Lung (tissue), 17 donors: ENCODE measurements at places on chromosomes 2 and 18.

DNA sequence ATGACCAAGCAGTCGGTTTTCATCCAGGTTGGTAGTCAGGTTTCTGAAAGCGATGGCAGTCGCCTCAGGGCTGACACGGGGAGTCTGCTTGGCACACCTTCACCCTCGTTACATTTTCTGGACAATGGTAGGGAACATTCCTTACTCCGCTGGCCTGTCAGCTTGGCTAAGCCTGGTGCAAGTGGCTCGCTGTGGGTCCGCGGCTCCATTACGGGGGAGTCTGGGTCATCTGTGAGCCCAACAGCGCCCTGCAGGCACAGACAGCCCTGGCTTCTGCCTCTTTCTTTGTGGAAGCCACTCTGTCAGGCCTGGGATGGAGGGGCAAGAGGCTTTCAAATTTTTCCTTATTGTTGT lies 95.6 kb downstream of the HDAC4 start:
- no peak for DNase-seq

- DNase-seq = no peak
Measured at GRCh38 chr2:65035351-65035943, 20.8 kb upstream of the CEP68 start.

GRCh38 chr2:9358846-9359245 lies 64.5 kb downstream of the ITGB1BP1 start:
- no peak for DNase-seq

GRCh38 chr2:170505631-170506275 lies 209.4 kb upstream of the SP5 start:
- peak; percentile 76 for DNase-seq

DNA sequence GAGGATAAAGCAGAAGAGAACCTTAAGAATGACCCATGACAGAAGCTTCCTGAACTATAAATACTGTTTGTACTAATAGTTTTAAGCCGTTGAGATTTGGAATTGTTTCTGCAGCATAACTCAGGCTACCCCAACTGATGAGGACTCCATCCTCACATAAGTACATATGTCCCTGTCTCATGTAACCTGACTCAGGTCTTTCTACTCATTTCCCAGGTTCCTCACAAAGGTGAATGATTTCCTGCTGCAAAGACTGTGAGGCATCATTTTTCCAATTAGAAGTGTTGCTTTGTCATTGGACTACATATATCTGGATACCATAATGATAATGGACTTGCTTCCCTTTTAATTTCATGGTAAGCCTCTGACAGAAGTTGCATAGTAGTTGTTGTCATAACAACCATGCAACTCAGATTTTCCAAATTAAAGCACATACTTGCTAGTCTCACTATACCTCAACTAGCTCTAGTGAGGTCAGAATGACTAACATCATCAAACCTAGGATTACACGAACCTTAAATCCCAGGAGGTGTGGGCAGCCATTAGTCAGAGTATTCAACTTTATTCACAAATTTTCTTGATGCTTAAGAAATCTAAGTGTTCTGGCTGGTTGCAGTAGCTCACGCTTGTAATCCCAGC lies 38.0 kb upstream of the NEDD4L start:
- no peak for DNase-seq

DNA sequence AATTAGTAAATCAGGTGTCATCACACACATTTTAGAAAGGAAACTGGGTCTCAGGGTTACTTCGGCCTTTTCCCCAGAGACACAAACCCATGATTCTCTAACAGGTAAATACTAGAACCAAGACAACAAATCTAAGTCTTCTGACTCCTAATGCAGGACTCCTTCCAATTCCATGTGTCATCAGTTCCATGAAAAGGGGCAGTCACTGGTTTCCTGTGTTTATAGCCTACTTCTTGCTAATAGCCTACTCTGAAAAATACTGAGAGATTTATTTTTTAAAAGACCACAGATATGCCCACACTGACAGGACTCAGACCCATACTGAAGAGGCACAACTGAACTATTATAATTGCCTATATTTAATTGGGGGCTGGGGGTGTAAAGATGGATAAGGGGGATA lies 33.0 kb downstream of the RAB1A start:
- no peak for DNase-seq

- DNase-seq = no peak
Measured at GRCh38 chr2:45637440-45637839, 14.0 kb upstream of the PRKCE start.

GRCh38 chr2:156019341-156019740 lies 313.2 kb downstream of the NR4A2 start:
- no peak for DNase-seq

- no peak for DNase-seq
Measured at GRCh38 chr2:219384859-219385258, 2.9 kb downstream of the DNPEP start.

GRCh38 chr18:24601585-24601984 lies 141.1 kb downstream of the HRH4 start:
- DNase-seq = no peak

DNA sequence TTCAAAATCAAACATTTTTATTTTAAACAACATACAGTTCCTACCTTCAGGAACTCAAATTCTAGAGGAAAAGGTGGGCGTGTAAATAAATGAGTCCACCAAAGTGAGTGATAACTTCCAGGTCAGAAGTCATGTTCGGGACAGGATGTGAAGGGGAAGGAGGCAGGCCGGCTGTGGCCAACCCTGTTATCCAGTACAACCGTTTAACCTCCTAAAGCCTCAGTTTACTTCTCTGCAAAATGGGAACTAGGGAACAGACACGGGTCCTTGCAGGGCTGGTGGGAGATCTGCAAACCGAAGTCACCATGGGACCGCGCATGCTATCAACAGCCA lies 373 bp downstream of the EIPR1 start:
- DNase-seq = no peak

- peak; percentile 44 for DNase-seq
Measured at GRCh38 chr2:42224422-42225067, 55.4 kb downstream of the EML4 start.

DNA sequence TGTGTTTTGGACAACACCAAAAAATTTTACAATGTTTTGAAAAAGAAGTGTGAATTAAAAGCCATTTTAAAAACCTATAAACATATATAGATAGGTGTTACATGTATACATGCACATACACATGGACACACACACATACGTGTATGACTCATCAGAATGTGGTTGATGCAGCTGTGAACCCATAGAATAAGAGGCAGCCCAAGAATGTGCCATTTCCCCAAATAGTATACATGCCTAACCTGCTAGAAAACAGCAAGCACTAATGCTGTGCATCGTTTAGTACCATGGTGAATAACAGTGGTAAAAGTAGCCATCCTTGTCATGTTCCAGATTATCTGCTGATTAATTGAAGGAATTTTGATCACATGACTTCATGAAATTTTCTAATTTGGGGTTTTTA lies 149.0 kb downstream of the DSEL start:
- no peak for DNase-seq

- DNase-seq = no peak
Measured at GRCh38 chr2:45699032-45699658, 47.7 kb downstream of the PRKCE start.

DNA sequence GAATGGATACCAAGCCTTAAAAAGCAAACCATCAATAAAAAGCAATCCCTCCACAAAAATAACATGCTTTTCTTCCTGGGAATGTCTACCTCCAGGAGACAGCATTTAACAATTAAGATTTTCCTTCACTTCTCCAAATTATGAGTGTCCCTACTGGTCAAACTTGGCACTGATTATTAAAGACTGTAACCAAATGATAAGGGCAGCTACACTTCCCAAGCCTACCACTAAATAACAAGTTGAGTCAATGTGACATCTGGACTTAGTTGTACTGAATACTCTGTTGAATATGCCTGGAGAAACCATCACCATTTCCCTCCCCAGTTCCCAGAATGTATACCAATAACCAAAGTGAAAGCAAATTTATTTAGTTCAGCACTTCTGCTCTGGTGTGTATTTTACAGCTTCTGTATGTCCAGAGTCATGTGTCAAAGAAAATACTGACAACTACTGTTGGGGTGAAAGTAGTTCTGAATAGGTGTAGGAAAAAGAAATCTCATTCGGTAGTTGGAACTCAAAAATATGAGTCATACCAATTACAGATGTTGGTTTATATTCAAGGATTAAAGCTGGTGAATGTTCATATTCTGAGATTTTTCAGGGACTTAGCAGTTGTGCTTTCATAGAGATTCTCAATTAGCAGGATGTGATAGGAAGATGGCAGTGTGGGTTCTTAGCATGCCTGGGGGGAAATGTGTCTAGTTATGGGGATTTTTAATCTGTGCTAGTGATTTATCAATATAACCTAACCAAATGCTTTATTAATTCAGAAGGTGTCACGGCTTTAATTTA lies 1291.6 kb upstream of the GYPC start:
- no peak for DNase-seq

GRCh38 chr2:25374827-25375226 lies 33.1 kb upstream of the DNMT3A start:
- no peak for DNase-seq

DNA sequence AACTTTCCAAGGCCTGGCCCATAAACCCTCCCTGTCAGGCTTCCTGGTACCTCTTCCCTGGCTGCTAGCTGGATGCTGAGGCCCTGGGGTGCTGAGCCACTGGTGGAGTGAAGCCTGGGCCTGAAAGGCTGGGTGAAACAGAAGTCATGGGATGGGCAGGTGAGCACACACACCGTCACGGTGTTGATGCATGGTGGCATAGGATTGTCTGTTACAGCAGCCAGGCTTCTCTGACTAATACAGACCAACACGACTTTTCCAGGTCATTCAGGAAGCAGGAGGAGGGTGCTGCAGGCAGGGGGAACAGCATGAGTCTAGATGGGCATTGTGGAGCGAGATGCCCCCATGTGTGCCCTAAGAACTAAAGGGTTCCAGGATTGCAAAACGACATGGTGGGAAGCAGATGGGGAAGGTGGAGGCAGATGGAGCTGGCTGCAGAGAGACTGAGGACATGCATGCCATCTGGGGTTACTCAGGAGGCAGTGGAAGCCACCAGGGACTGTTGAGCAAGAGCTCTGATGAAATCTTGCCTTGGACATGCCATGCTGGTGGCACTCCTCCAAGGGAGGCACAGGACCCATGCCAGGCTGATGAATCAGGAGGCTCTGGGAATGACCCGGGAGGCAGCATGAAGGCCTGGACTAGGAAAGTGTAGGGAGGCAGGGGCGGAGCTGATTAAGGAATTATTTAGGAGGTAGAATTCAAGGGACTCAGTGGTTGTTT lies 480.9 kb downstream of the TSN start:
- DNase-seq = peak; percentile 3

DNA sequence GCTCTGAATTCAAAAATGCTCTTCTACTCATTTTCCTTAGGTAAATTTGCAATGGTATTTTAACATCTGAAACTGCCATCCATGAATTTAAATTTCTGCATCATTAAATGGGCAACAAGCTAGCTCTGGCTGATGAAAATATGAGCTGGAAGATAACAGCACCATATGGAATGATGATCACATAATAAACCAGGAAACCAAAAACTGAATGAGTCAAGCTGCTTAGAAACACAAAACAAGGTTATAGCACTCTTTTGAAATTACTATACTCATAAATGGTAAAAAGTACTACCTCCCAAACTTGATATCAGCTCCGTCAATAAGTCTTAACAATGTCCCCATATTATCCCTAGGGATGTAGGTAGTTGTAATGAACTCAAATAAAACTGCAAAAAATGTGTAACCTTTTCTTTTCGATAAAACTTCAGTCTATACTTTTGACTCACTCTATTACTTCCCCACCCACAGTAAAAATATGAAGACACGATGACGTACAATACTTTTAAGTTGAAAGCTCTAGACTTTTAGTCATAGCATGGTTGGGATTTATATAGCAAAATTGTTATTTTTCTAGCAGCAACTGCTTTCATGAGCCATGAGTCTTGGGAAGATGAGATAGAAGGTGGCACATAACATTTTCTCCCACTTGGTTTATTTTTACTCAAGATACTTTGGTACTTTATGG lies 396.7 kb downstream of the CDH2 start:
- DNase-seq = no peak

DNA sequence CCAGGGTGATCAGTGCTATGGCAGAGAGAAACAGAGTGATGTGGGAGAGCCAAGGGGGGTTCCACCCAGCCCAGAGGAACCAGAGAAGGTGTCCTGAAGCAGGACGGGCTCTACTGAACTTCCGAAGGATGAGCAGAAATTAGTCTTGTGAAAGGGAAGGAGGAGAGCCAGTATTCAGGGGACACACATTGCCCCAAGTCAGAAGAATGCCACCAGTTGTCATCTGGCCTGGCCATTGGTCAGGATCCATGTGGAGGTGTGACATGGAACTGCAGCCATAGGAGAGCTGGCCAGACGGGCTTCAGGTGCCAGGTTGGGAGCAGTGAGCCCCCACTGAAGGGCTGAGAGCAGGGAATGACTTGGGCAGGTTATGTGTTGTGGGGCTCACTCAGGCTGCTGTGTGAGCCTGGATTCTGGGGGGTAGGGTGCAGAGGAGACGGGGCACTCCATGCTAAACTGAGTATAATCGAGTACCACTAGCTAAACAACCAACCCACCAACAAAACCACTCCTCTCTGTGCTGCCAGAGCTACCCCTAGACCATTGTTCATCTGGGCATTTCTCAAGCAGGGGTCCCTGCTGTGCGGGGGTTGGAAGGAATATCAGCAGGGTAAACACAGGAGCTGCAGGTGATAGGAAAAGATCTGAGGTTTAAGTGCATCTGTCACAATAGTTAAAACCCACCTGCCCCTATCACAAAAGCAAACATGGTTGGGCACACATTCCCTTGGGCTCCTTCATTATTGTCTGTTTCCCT lies 25.3 kb downstream of the MARCO start:
- no peak for DNase-seq

DNA sequence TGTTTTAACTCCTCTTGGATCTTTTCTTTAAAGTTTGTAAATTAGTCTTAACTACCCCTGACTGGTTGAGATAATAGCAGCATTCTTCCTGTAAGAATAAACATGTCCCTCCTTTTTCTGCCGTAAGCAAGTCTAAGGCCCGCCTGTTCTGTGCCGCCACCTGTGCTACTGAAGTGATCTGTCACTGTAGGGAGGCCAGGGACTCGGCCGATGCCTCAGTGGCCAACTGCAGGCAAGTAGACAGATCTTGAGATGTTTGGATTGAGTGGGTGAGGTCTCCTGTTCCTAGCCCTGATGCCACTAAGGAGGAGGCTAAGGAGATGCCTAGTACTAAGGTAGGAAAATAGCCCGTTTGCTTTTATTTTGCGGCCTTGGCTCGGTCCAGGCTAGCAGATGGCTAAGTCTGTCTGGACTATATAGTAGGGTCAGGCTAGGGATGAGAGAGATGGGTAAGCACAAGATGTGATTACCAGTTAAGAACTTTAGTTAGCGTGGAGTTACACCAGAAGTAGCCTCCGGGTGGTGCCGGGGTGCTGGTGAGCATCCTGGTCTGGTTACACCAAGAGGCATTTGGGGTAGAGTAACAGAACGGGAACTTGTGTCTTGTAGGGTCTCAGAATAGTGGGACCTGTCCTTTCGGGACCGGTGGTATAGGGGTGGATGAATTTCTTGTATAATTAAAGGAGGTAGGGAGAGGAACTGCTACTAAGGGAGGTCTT lies 584.2 kb downstream of the SUCLG1 start:
- DNase-seq = no peak

DNA sequence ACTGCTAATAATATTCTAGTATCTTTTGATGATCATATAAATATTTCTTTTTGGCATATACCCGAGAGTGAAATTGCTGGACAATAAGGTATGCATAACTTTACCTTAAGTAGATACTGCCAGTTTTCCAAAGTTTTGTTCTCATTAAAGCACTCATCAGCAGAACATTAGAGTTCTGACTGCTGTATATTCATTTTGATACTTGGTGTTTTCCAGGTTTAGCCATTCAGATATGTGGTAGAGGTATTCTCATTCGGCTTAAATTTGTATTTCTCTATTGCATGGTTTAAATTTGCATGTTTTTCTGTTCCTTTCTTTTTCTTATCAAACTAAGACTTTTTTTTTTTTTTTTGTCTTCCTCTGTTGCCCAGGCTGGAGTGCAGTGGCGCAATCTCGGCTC lies 18.2 kb downstream of the CYBRD1 start:
- DNase-seq = no peak

- DNase-seq = no peak
Measured at GRCh38 chr2:26850000-26850431, 2.1 kb downstream of the DPYSL5 start.
